ENCODE measurements at places on chromosomes 4 and X.

DNA sequence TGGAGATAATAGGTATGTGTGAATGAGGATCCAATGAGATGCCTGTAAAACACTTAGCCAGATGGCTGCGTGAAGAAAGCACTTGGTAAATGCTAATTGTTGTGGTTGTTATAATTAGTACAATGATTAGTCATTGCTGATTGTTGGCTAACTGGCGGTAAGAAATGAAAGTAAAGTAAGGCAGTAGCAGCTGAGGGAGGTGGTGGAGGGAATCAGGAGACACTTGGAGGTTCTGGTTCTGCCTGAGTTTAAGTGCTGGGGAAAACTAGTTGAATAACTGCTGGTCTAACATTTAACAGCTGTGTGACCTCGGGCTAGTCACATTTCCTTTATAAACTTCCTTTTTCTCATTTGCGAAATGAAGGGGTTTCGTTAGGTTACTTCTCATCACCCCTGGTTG, 30.9 kb downstream of the CD38 start:
- DNase-seq: no peak

GRCh38 chr4:2686379-2687265, 69.5 kb downstream of the TNIP2 start:
- no peak for DNase-seq

GRCh38 chrX:149848855-149849254, 32.1 kb upstream of the MAGEA8 start:
- no peak for DNase-seq

DNA sequence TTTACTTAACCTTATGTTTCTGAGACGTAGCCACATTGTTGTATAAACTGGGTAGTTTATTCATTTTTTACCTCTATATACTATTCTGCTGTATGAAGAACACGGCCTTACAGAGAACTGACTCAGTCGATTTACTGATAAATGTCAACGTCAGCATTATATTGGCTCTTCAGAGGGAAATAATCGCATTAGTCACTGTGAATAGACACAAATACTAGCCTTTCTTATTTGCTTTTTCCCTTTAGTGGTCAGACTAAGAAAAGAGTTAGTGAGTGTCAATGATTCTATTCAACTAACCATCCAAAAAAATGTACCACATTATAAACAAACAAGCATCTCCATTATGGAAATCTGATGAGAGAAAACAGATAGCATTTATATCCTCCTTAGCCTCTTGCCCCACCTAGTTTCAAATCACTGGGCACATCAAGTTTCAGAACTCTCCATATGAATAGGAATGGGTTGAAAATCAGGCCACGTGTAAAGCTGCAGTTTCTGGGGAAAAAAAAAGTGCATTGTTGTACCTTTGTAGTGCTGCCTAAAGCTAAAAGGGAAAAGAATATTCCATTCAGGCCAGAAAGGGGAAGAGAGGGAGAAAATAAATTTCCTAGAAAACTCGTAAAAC, 146.7 kb upstream of the VCX3A start:
- no peak for DNase-seq

DNA sequence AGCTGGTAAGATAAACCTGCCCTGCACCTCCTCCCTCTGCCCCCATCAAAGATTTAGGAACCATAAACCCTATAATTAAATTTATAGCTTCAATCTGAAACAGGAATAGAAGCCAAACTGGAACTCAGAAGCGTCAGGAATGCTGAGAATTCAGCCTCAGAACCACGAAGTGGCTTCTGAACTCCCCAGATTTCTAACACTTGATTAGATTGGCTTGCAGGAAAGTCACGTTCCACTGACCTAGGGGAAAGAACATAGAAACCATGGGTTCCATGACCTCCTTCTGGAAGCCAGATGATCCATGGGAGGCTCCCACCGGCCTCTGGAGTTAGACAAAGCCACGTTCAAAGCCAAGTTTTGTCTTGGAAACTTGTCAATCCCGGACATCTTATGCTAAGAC, 356.5 kb downstream of the MID1IP1 start:
- DNase-seq: peak; percentile 71

GRCh38 chr4:113904877-113905276, 74.6 kb downstream of the ARSJ start:
- no peak for DNase-seq

- no peak for DNase-seq
Measured at GRCh38 chr4:39976945-39977488, 694 bp downstream of the PDS5A start.

DNA sequence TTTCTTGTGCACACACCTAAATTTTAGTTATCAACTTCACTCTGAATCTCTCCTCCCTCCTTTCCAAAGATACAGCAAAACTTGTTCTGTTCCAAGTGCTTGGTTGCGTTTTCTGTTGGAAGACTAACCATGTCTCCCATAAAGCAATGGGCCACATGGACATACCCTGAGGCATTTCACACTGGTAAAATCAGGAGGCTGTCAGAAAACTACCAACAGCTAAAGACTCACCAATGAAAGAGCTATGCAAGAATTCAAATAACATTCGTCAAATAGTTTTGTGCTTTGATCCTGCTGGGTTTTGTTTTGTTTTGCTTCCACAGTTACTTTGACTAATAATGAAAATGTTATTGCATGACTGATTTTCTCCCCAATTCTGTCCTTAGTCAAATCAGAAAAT, 46.0 kb downstream of the PHEX start:
- no peak for DNase-seq

GRCh38 chr4:83753260-83753659, 217.4 kb downstream of the GPAT3 start:
- DNase-seq: no peak

- no peak for DNase-seq
Measured at GRCh38 chrX:77446908-77447652, at the start of gene FGF16. Gene FGF16 (plus strand): TSS chrX:77447389. CDS start chrX:77447675, 286 bp downstream.

- no peak for DNase-seq
Measured at GRCh38 chr4:27350161-27350560, 489.5 kb downstream of the STIM2 start.

GRCh38 chr4:24988776-24989175, 42.0 kb downstream of the LGI2 start:
- no peak for DNase-seq

DNA sequence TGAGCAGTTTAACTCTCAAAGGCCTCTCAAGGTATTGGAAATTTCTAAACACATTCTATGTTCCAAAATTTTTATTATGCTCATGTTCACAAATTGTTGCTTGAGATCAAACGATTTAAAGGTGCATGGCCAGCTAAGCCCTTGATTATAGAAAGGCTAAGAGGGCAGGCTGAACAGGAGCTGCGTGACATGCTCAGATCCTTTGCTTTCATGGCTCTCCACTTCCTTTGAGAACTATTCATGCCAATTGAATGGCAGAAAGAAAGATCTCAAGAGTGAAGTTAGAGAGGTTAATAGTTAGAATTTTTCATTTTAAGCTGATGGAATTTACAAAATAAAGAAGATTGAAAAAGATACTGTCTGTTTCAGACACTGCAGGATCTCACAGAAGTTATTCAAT, 594 bp downstream of the LRIT3 start:
- DNase-seq: no peak

- no peak for DNase-seq
Measured at GRCh38 chr4:83858131-83858530, 322.2 kb downstream of the GPAT3 start.

DNA sequence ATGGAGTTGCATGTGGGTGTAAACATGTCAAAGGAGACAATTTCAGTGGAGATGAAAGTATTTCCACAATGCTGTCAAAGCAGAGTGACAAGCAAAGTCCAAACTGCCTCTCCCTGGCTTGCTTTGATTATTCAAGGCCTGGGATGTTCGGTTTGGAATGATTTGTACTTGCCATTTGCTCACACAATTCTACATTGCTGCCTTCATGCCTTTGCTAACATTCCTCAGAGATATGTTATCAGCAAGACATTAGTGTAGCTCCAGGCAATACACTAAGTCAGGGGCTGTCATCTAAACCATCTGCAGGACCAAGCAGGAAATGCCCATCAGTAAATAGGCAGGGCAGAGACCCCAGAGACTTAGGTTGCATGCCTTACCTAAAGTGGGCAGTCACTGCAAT, 79.6 kb upstream of the C1QTNF7 start:
- no peak for DNase-seq

DNA sequence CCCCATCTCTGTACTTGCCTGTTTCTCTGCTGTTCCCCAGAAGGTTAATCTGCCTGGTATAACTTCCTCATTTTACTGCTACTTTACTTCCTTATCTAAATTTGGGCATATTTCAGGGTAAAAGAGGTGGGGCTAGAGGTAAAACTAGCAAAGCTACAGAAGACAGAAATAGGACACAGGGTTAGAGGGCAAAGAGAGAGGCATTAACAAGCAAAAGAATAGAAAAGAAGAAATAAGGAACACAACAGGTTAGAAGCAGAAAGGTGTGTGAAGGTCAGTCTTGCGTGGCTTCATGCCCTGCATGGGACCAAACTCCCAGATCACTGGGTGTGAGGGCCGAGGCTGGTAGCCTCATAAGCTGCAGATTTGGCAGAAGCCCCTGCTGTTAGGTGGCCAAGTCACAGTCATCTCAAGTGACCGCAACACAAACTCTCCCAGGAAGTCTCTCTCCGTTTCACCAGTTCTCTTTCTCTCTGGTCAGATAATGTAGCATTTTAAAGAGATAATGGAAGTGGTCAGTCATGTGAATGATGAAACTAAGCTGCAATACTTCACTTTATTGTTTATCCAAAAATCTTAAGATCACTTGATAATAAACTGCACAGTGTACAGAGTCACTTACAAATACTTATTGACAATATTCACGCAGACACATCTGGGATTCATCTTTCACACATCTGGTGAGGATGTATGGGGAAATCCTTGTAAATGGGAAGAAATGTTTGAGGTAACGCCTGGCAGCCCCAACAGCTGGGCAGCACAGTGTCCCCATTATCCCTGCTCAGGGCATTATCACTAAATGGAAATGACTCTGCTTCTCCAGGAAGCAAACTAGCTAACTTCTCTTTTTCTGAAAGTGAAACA, 16.4 kb downstream of the TMEM154 start:
- no peak for DNase-seq

GRCh38 chr4:169619958-169620879, at the start of gene CLCN3:
Gene CLCN3 (plus strand): TSS chr4:169620578. CDS start chr4:169635929, 15,351 bp downstream.
- DNase-seq: peak; percentile 88

GRCh38 chrX:150486011-150486410, 82.4 kb upstream of the MTM1 start:
- DNase-seq: peak; percentile 50

DNA sequence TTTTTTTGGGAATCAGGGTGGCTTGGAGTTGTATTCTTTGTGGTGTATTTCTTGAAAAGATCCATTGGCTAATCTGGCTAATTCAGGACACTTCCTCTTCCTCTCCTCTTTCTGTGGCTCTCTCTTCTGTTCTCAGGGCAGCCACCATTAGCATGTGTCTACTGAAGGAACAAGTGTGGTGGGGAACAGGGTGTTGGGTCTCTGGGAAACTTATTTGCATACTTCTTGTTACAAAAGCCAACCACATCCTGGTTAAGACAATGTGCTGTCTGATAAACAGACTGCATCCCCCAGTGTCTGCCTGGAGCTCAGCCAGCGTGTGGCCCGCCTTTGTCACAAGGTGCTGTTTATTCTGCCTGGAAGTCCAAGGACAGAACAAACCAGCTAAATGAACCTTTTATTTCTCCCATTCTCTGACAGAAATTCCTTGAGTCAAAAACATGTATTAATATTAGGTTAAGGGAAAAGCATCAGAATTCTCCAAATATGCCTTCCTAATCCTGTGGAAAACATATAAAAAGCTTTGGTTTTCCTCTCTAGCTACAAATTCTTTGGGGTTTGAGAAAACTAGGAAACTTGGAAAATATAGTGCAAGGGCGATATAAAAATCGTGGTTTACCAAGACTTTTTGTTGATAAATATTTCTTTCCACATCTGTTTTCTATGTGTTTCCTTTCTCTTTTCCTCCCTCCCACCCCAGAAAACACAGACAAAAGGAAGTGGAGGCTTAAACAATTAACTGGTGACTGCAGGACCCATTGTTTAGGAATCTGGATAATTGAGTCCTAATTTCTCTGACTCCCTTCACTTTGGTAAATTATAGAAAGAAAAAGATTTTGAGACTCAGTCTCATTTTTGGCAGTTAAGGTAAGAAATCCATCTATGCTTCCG, 203.6 kb downstream of the SPRY1 start:
- no peak for DNase-seq

- DNase-seq: no peak
Measured at GRCh38 chr4:14871676-14872430, 130.4 kb upstream of the CPEB2 start.

GRCh38 chrX:114583646-114584374, at the start of gene HTR2C:
Gene HTR2C (plus strand): TSS chrX:114584086. CDS start chrX:114726937, 142,851 bp downstream.
- DNase-seq: no peak

DNA sequence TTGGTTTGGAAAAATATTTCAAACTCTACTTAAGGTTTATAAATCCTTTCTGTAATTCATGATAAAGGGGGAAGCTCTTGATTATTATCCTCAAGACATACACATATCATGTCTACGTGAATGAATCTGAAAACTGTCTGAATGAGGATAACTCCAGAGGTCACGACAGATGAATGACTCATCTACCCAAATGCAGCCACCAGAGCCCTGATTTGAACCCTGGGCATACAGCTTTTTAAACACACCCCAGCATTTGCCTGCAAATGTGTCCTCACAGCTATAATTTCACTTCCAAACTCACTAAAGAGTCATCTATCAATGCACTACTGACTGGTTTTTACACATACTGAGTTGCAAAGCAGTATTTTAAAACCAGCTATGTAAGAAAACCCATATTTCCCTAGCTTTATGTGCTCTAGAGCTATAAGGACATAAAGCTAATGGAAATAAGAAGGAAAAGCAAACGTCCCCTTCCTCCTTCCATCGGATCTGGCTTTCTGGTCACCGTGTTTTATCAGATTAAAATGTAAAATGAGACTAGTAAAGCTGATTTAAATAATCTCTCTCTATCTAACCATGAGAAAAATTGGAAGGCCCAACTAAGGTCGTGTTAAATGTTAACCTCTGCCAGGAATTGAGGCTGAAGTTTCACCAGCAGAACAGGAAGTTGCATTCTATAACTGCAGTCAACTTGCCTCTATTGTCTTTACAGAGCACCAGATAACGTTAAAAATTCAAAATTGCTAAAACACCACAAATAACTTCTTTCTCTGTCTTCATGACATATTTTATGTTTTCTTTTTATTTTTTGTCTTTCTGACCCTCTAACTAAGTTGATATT, 63.1 kb upstream of the SPP1 start:
- no peak for DNase-seq

- peak; percentile 57 for DNase-seq
Measured at GRCh38 chr4:7359400-7360062, 75.2 kb downstream of the PSAPL1 start.

DNA sequence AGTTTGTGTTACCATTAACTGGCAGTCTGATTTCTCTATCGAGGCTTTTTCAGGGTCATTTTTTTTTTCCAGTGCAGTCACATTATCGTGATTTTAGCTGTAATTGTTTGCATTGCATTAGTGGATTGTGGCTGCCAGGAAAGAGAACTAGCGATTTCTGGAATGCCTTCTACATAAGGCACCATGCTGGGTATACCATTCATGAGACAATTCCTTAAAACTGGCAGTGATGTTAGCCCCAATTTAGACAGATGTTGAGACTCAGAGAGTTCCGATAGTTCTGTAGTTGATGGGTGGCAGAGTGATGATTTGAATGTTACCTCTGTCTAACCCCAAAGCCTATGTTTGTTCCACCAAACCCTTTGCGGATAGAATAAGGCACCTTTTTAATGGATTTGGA, 175.4 kb upstream of the TENM3 start:
- DNase-seq: no peak

Measured in NCI-H1105 treated with DMSO at 0.1 percent for 48 hours (cell line).